Fibroblast of skin of left biceps (primary cell): ENCODE measurements at places on chromosomes 2 and 18.

DNA sequence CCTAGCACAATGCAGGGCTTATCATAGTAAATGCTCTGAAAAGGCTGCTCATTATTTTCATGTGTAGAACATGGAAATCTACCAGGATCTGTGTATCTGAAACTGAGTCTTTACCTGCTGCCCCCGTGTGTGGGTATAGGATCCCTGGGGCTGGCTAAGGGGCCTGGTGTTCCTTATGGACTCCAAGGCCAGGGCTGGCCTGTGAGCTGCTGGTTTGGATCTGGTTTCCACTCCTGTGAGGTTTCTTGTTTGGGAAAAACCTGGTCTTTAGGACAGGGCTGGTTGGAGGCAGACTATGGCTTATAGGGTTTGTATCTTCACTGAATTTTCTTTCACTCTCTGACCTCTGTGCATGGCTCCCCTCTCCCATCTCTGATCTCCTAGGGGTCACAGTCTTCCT, 80.8 kb downstream of the DYSF start:
- no peak for DNase-seq

DNA sequence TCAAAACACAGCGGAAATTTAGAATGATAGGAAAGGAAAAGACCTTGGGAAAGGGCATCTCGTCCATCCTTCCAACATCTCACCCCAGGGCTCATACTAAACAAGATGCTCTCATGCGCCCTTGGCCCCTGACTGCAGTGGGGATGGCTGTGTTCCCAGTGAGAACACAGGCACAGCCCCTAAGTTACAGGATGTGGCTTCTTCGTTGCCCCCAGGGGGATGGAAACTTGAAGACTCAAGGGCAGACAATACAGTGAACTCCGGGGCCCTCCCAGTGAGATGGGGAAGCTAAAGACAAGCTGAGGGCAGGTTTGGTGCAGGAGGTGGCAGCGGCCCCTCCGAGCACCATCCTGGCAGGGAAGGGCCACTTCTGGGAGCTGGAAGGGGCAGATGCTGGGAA, 139.7 kb downstream of the INO80D start:
- no peak for DNase-seq

- no peak for DNase-seq
Measured at GRCh38 chr2:132646540-132647108, 23.4 kb downstream of the LYPD1 start.

GRCh38 chr18:58788470-58788869, 76.2 kb upstream of the ZNF532 start:
- no peak for DNase-seq

GRCh38 chr2:19461504-19462255, 103.3 kb upstream of the OSR1 start:
- no peak for DNase-seq
